ENCODE measurements at places on chromosomes 2 and 18.

DNA sequence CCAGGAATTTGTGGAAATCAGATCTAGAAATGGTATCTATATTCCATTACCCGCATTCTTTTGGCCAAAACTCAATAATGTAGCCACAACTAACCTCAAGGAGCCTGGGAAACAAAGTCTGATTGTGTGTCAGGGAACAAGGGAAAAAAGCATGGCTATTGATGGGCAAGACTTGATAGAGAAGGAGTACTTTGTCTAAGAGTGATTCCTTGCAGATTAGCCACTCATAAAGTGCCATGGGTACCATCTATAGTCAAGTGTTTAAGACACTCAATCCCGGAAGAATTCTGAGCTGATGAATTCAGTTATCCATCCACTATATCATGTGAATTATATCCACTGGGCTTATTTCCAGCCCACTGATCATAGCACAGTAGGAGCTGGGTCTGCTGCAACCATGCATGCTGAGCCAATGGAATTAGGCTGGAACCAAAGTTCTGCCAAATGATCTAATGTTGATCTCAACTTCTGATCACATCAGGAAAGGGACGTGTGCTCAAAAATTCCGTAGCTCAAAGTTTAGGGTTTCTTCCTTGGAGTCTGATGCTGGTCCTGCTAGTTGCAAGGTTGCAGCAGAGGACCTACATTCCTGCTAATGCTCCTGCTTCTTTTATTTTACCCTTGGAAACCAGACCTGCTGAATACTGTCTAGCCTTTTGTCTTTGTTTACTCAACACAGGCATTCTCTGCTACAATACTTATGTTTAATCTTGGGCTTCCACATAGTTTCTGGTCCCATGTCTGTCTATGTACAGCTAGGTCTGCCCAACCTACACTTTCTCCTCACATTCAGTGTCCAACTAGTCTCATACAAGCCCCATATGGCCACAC, 629.7 kb downstream of the IRS1 start:
- DNase-seq, result no peak

- no peak for DNase-seq
Observed at GRCh38 chr18:72171596-72171995, 372.5 kb downstream of the CBLN2 start.

DNA sequence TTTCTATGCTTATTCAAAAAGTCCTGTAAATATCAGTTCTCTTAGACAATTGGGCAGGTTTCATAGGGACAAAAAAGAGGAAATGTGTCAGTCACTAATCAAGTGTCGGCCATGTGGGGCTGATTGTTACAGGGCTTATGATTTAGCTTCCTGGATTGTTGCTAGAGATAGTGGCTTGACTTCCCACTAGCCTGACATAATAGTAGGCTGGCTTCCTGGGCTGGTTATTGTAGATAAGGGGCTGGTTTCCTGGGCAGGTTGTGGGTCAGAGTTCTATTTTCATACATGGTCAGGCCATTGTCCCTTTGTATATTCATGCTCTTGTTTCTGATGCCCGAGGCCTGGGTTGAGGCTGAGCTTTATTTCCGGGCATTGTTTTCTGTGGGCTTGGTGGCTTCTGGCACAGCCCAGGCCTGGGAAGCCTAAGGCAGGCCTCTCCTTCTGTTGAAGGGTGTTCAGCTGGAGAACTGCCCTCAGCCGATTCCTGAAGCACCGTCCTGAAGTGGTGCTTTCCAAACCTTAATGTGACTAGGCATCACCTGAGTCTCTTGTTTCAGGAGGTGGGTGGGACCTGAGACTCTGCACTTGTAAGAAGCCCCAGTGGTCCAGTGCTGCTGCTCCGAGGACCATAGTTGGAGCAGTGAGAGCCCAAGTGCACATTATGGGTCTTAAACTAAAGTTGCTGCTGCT, 37.0 kb downstream of the CD8B2 start:
- no peak for DNase-seq

DNA sequence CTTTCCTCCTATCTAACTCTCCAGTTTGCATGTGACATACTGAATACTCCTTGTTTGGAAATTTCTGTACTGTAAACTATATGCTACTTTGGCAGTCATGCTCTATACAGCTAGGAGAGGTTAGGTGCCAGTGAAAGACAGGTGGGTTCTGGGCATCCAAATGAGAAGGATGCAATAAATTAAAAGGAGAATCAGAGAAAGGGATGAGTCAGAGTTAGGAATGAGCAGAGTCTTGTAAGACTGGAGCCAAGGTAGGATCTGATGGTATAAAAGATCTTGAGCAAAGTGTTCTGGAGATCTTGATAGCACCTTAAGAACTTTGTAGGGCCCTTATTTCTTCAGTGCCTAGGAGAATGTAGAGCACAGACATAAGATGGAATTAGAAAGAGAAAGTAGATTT, 58.7 kb upstream of the STAM2 start:
- no peak for DNase-seq

DNA sequence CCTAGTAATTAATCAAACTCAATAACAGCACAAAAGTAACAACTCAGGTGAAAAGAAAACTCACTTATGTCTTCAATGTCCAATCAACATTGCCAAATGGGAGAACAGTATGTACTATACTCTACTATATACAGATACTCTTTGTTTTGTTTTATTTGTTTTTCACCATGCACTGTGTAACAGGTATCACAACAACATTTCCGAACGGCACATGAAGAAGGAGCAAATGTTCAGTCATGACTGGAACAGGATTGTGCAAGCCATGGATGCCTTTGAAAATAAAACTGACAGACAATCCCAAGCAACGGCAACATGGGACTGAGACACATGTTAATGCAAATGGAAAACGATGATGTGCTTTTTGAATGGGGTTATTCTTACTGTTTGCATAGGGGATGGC, 334.9 kb upstream of the THUMPD2 start:
- DNase-seq, result no peak

DNA sequence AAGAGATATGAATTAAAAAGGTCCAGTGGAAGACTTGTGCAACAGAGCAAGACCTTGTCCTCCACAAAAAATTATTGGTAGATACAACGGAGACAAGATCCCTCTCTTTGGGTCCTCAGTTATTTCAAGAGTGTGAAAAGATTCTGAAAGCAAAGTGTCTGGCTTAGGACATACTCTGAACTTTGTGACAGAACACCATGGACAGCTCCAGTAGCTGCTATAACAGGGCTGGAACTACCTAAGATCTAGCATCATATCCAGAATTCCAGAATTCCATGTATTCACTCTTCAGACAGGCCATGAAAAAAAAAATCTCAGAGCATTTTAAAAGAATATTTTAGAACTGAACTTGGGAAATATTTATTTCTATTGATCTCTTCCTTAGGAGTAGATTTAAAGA, 74.8 kb upstream of the ZBTB14 start:
- DNase-seq, result no peak

Measured in common myeloid progenitor, CD34-positive (primary cell).